ENCODE measurements at places on chromosomes 11 and 22. TPM values are rescaled to one million over a fixed set of nuclear protein-coding genes. Genes with fewer than 3 reads are reported as not detected.

- no peak for DNase-seq
Observed at GRCh38 chr11:1570531-1570895, 1.6 kb downstream of the DUSP8 start.

DNA sequence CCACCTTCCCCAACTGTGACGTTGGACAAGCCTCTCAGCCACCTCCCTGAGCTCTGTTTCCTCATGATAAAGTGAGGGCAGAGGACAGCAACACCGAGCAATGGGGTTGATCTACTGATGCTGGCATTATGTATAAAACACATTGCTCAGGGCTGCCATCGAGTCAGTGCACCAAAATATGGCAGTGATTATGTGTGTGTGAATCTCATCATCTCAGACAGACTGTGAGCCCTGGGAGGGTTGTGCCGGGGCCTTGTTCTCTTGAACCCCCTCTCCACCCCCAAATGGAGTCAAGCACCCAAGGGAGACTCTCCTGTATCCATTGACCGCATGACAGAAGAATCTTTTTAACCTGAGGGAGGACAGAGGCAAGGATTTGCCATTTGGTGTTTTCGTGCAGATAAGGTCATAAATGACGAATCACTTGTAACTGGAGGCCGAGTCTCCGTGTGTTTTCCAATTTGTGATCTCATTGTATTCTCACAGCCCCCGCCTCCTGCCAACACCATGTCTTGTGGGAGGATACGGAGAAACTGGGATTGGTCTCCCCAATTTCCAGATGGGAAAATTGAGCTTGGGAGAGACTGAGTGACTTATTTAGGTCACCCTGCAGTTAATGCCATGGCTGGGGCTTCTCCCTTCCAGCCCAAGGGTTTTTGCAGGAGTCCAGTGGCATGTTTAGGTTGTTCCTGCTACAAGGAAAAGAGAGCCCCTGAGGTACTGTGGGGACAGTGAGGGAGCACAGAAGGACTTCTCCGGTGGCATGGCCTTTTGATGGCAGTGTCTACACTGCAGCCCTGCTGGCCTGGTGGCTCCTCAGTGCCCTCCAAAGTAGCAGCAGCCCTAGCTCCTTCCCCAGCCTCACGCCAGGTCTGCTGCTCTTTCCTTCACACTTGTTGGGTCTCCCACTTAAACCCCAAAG, 52.4 kb downstream of the CHRDL2 start:
- DNase-seq, result no peak

- DNase-seq, result no peak
Observed at GRCh38 chr11:118051611-118052461, 25.0 kb upstream of the TMPRSS4 start.

OR52E8 gene
- total RNA-seq, result 0.18 TPM

DBX1 gene
- total RNA-seq, result not detected
